ENCODE measurements at places on chromosomes 1 and 21. TPM values are rescaled to one million over a fixed set of nuclear protein-coding genes. Genes with fewer than 3 reads are reported as not detected.

The SMIM11 gene
- 11.7 TPM for total RNA-seq

The SERPINC1 gene
- total RNA-seq, result 0.61 TPM

- no peak for DNase-seq
Observed at GRCh38 chr1:151273924-151274466, 8.1 kb upstream of the ZNF687 start.

GRCh38 chr1:235290740-235291502 is 37.1 kb downstream of the ARID4B start:
- DNase-seq, result no peak

DNA sequence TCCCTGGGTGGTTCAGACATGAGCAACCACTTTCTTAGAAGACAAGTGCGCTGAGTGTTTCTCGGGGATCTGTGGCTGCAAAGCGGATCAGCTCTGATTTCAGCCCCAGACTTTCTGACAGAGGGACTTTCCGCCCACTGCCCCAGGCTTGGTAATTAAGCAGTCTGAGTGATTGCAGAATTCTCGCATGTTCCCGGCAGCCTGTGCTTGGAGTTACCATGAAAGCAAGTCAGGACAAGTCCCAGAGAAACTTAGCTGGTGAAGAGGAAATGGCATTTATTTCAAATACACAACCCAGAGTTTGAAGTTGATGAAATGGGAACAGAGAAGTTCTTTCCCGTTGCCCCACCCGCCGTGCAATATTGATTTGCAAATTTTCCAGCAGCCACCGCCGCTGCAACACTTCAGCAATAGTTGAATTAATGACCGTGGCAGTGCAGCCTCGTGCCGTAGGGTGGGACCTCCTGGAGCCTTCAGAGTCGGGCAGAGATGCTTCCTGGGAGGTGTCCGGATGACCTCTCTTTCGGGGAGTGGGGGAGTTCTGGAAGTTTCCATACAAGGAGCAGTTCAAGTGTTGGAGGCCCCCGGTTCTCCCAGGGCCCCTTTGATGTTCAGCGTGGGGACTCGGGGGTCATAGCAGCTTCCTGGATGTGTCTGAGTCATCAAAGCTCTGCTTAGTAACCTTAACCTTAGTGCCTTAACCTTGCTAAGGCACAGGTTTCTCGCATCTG is 134.7 kb downstream of the KAZN start:
- peak; percentile 65 for DNase-seq

- no peak for DNase-seq
Observed at GRCh38 chr1:161914595-161914994, 109.1 kb downstream of the OLFML2B start.

Measured in GM12878 (cell line).